ENCODE measurements at places on chromosomes 12 and 14.

DNA sequence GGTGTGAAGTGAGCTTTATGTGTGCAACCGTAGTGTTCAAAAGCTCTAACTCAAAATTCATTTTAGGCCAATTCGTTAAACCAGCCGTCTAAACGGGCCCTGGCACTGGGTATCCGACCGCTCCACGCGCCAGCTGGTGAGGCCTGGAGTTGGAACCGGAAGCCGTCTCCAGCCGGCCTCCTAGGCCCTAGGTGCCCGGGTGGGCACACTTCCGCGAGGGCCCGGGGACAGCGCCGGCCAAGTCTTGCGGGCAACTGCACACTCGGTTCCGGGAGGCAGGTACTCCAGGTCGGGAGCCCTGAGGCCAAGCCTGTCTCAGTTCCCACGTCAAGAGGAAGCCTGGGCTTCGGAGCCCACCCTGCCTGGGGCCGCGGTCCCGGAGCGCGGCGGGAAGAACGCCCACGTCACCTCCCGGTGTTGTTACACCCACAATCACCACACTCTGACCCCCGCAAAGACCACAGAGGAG is 16.2 kb downstream of the OTX2 start:
- no peak for DNase-seq

- no peak for DNase-seq
Measured at GRCh38 chr12:2930865-2931264, 28.3 kb upstream of the TEAD4 start.

DNA sequence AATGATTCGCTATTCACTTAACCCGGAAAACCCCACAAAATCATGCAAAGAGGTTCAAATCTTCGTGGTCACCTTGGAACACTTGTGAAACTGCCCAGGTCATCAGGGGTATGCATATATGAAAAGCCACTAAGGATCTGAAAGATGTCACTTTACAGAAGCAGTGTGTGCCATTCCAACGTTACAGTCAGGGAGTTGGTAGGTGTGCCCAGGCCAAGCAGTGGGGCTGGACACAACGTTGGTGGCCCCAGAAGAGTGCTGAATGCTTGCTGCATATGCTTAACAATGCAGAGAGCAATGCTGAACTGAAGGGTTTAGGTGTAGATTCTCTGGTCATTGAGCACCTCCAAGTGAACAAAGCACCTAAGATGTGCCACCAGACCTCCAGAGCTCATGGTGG is 51.1 kb upstream of the EIF5 start:
- DNase-seq: no peak

DNA sequence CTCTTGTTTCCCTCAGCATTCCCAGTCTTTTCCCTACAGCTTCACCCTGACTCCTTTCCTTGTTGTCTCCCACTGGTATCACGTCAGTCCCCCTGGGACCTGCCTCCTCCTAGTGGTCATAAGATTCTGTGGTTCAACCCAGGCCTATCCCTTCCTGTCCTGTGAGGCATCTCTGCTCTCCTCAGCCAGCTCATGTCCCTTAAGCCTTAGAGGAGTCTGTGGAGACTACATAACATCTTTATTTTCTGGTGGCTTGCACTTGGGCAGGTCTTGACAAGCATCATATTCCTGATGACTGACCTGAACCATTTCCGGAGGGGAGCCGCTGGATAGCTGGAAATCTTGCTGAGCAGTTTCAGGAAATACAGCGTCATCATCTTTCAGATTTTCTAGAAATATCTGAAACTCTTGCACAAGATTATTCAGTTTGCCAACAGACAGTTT is 688 bp downstream of the C12orf71 start:
- DNase-seq: no peak

GRCh38 chr12:41966916-41967315 is 177.8 kb downstream of the GXYLT1 start:
- no peak for DNase-seq

DNA sequence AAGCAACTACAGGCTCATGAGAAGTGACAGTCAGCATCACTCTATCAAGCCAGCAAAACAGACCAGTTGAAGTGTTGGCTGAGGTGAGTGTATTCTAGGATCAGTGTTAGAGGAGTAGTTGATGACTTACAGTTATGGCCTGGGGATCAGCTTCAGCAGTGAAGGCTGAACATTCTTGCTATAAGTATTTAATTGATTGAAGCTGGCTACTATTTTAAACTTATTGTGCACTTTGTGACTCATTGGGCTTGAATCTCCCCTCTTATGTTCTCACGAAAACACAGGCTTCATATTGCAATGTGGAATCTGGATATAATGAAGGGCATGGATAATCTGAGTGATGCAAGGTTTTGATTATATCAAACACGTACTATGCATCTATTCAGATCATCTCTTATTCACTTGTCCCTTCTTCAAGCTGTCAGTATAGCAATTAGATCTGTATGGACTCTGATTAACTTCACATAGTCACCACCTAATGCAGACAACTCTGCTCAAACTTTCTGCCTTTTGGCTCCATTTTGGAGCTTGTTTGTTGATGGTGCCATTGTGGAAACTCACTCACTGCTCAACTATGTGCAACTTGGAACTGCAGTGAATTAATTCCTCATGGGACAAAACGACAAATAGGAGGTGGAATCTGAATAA is 309.2 kb downstream of the SLC16A7 start:
- DNase-seq: no peak

DNA sequence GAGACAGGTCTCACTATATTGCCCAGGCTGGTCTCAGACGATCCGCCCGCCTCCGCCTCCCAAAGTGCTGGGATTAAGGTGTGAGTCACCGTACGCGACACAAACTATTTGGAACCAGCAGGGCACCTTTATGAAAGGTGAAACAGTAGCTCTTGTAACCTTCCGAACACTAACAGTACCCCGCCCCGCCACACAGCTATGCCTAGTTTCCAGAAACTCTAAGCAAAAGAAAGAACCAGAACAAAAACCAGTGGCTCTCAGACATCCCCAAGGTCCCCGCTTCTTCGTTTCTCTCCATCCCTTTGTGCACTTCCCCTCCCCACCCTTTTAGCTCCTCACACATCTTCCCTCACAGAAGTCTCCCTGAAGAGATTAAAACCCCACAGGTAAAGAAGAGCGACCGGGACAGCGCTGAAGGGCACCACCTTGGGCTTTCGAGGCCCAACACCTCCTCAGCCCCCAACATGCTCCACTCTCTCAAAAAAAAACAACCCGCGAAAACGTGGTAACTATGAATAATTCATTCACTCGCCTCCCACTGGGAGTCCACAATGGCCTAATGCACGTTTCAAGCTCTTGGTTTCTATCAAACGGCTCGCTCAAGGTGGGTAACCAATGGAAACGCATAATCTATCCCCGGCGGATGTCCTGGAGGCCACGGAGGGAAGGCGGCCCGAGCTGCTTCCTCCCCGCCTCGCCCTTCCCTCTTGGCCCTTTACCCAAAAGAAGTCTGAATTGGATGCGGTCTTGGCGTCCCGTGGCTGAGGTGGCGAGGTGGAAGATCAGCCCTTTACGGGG is 877 bp downstream of the BAG5 start:
- DNase-seq: no peak

DNA sequence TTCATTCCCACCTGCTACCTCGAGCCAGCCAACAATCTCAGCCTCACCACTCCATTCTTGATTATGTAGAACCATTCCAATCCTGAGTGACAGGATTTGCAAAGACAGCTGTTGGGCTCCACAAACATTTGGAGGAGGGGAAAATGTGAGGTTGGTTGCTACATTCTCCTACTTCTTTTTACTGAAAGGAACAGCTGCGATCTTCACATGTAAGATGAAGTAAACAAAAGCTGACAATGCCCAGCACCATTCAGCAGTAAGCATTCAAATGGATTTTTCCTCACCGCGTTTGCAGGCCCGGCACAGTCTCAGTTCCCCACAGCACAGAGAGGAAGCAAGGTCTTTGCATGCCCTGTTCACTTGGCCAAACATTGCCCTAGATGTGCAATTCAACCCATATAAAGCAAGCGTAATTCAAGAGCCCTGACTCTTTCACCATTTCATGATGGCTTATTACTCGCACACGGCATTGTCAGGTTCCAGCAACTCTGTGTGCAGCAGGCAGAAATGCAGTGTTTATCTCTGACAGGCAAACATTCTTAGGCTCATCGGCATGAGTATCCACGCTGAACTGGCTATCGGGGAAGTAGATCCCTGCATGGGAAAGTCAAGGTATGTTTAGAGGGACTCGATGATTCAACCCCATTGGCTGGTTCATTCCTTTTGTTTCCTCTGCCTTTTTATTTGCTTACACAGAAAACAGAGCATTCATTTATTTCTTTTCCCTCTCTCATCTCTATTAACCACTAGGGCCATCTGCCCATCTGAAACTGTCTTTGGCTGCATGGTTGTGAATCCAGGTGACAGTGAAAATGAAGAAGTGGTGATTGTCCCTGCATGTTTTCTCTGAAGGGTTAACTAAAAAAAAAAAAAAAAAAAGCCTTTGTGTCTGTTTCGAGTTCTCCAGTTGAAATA is 236.1 kb upstream of the PLEKHG7 start:
- DNase-seq: no peak

DNA sequence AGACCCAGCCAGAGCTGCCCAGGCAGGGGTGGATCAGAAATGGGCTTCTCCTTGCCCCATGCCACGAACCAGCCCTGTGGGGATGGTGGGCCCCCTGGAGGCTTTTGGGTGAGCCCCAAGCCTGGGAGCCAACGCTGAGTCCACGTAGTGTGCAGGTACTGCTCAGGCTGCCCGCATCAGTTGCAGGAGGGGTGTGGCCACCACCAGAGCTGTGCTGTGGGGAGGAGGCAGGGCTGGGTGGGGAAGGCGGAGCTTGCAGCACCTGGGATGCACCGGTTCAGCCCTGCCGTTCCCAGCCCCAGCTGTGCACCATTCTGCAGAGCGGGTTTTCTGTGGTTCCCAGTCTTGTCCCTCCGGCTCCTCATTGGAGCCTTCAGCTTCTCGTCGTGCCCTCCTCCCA is 36.3 kb downstream of the IL31 start:
- no peak for DNase-seq

DNA sequence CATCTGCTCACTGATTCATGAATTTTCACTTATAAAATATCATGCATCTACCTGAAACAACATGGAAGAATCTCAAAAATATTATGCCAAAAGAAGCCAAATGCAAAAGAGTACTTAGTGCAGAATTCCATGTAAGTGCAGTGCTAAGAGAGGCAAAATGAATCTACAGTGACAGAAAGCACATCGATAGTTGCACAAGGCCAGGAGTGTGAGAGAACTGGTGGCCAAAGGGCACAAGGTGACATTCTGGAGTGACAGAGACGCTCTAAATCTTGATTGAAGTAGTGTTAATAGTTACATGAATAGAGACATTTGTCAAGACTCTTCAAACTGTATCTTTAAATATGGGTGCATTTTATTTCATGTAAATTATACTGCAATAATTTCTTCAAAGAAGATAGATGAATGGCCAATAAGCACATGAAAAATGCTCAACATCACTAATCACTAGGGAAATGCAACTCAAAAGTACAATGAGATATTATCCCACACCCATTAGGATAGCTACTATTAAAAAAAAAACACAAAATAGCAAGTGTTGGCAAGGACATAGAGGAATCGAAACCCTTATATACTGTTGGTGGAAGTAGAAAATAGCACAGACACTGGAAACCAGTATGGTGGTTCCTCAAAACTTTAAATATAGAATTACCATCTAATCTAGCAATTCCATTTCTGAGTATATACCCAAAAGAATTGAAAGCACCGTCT is 71.7 kb upstream of the KICS2 start:
- DNase-seq: no peak

DNA sequence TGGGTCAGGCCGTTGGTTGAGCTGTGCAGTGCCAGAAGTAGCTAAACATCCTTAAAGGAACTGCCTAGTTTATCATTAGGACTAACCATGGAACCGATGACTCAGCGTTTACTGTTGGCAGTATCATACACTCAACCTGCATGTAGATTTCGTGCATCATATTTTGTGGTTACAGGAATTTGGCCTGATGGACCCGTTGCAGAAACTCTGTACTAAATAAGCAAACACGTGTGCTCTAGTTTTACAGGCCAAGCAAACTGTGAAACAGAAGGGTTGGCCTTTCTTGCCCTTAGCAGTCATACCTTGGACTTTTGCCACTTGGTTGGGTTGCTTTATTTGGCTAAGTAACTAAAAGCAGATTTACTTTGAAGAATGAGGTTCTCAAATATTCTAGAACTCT is 35.6 kb downstream of the DGLUCY start:
- DNase-seq: no peak

- no peak for DNase-seq
Measured at GRCh38 chr12:47361389-47362021, 281.7 kb upstream of the AMIGO2 start.

- DNase-seq: peak; percentile 56
Measured at GRCh38 chr12:87995581-87996178, 33.5 kb downstream of the C12orf50 start.

GRCh38 chr12:115697340-115697739 is 580.2 kb downstream of the MED13L start:
- DNase-seq: no peak

- no peak for DNase-seq
Measured at GRCh38 chr14:75315144-75315543, 36.5 kb downstream of the FOS start.

GRCh38 chr12:31222620-31223222 is 103.2 kb downstream of the SINHCAF start:
- no peak for DNase-seq

GRCh38 chr14:36515896-36516718 is 3.9 kb downstream of the NKX2-1 start:
- no peak for DNase-seq

- DNase-seq: no peak
Measured at GRCh38 chr12:46160101-46160980, 108.5 kb downstream of the SLC38A1 start.

DNA sequence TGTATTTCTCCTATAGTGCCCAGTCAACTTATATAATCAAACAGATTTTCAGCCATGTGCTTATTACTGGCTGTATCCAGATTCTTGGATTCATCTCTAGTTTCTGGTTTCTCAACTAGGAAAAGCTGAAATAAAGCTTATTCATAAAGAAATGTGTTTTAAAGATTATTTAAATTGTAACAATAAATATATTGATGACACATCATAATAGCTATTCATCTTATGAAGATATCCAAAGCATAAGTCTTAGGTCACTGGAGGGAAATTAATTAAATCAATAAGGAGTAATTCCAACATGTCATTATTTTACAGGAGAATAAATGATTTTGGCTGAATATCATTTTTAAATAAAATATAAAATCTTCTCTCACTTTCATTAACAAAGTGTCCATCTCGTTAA is 32.1 kb upstream of the KRR1 start:
- no peak for DNase-seq

GRCh38 chr12:109212460-109213115 is 96.2 kb downstream of the ACACB start:
- DNase-seq: no peak

DNA sequence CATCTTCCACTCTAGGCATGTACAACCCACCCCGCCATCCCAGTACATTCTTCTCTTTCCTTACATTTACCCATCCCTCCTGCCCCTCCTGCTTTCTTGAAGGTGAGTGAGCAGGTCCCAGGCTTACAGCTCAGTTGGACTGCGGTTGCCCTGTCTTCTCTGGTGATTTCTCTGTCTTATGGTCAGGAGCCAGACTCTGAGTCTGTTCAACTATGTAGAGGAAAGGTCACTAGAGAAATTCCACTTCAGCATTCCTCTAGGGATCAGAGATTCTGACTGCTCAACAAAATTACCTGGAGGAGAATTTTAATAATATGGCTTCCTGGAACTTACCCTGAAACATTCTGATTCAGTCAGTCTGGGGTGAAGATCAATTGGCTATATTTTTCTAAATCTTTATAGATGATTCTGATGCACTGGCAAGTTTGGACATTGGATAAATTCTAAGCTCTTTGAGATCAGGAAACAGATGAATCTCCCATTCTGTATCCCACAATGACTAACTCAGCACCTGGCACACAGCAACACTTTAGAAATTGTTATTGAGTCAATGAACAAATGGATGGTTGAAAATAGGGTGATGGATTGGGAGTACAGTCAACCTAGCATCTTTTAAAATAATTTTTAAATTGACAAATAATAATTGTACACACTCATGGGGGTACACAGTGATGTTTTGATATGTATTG is 128.6 kb upstream of the HIF1A start:
- no peak for DNase-seq

Measured in neural crest cell (in vitro differentiated cells).